ENCODE measurements at places on chromosomes 16 and 17.

DNA sequence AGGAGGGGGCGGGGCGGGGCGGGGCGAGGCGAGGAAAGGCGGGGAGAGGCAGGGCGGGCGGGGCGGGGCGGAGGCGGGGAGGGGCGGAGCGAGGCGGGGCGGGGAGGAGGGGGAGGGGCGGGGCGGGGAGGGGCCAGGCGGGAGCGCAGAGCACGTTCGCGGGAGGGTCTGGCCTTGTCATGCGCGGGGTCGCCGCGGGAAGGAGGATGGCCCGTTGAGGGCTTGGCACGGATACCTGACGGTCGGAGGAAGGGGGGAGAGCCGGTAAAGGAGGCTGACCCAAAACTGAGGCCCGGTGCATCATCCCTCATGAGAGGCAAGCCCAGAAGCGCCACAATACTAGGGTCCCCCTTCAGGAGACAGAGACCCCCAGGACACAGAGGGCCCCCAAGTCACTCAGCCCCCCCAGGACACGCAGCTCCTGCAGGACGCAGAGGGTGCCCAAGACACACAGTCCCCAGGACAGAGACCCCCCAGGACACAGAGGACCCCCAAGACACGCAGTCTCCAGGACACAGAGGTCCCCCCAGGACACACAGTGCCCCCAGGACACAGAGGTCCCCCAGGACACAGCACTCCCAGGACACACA, 593 bp upstream of the WDR45B start:
- DNase-seq = peak; percentile 82

GRCh38 chr17:82101767-82102679, 4.0 kb upstream of the FASN start:
- DNase-seq = no peak

- DNase-seq = no peak
These were observed 15.4 kb upstream of the CCL22 start for GRCh38 chr16:57343221-57343620.

- no peak for DNase-seq
These were observed 267.7 kb downstream of the FTO start for GRCh38 chr16:53971616-53972015.

DNA sequence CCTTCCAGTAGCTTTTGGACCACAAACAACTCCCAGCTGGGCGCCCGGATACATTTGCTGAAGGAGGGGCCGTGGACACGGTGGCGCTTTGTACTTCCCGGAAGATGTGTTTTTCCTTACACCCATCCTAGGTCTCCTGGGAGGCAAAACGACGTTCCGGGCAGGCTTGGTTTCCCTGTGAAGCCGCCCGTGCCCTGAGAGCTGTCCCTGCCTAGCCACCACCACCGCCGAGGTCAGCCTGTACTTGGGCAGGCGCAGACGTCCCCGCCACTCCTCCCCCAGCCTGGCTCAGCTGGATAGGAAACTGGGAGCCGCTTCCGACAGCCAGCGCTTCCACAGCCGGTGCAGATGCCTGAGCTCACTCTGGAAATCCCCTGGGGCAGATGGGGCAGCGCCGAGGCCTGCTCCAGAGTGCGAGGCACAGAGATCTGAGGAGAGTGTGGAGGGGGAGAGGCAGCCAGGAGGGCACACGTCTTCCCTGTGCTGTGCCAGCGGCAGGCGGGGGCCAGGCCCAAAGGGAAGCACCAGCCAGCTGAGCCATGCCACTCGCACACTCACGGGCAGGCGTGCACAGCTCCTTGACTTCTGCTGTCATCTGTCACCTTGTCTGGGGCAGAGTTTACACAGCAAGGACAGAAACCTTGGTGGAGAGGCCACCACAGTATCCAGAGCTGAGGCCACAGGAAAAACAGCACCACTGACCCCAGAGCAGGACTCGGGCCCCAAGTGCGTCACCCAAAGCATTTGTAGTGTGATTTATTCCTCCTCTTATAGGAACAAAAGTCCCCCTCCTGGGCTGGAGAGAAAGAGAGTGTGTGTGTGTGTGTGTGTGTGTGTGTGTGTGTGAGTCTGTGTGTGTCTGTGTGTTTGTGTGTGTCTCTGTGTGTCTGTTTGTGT, 3.0 kb downstream of the RHBDF2 start:
- no peak for DNase-seq

- no peak for DNase-seq
These were observed 177.9 kb downstream of the SEC14L1 start for GRCh38 chr17:77318491-77319210.

DNA sequence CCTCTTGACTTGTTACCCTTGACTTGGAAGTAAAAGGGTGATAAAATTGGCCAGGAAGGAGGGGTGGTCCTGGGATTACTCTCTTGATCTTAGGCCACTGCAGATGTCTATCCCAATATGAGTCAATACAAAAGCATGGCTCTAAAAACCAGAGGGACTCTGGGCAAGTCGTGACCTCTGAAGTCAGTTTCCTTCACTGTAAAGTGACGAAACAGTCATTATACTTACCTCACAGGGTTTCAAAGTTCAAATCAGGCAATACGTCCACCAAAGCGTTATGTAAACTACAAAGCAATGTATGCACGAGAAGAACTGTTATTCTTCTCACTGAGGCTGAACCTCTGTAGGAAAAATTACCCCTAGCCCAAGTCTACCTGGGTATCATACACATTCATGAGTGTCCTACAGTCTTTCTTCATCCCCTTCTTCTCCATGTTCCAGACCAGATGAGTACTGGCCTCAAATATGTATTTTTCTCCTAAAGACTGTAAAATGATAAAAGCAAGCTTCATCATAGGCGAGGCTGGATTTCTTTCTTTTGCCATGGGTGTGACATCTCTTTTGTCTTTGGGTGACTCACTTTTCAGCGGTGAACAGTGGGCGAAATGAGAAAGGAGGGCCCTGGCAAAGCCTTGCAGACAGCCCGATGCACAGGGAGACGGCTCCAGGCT, 34.5 kb upstream of the CLEC18B start:
- no peak for DNase-seq

DNA sequence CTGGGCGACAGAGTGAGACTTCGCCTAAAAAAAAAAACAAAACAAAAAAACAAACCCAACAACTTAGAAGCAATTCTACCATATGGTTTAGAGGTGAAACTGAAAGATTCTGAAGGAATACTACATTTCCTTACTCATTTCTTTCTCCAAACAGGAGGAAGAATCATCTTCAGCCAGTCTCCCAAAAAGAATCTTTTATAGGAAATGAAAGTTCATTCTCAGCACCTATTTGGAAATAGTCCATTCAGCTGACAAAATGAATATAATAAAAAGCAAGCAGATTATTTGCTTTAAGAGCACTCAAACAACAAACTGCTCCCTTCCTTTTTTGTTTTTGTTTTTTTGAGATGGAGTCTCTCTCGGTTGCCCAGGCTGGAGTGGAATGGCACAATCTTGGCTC, 17.7 kb downstream of the GRB2 start:
- no peak for DNase-seq

- peak; percentile 86 for DNase-seq
These were observed at the start of gene ASPHD1 for GRCh38 chr16:29900102-29900887. ASPHD1 (plus strand) TSS chr16:29900488; CDS start chr16:29900972, 484 bp downstream.

DNA sequence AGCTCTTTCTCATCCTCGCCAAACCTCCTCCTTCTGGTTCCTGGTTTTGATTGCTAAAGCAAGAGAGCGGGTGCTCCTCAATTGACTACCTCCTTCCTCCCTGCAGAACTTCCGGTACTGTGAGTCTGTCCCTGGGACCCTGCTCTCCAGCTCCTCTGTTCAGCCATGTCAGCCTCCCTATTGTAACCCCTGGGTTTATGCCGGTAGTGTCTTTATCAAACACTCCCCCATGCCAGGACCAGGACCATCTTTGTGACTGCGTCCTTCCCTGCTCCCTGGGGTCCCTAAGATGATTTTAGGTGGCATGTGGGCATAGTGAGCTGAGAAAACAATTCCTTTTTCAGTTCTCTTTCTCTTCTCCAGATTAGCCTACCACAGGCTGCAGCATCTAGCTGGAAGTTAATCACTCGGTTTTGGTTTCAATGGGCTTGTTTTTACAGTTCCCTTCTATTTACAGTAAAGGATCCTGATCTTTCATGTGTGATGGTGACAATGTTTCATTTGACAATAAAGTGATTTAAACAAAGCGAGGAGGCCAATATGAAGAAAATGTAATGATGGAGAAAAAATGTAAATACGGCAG, 27.7 kb upstream of the IL21R start:
- peak; percentile 56 for DNase-seq

- DNase-seq = no peak
These were observed 375 bp upstream of the KRT32 start for GRCh38 chr17:41467561-41467960.

GRCh38 chr16:80743772-80744171, 60.6 kb downstream of the CDYL2 start:
- DNase-seq = no peak

- no peak for DNase-seq
These were observed 27.6 kb downstream of the HSD17B2 start for GRCh38 chr16:82062645-82063058.

DNA sequence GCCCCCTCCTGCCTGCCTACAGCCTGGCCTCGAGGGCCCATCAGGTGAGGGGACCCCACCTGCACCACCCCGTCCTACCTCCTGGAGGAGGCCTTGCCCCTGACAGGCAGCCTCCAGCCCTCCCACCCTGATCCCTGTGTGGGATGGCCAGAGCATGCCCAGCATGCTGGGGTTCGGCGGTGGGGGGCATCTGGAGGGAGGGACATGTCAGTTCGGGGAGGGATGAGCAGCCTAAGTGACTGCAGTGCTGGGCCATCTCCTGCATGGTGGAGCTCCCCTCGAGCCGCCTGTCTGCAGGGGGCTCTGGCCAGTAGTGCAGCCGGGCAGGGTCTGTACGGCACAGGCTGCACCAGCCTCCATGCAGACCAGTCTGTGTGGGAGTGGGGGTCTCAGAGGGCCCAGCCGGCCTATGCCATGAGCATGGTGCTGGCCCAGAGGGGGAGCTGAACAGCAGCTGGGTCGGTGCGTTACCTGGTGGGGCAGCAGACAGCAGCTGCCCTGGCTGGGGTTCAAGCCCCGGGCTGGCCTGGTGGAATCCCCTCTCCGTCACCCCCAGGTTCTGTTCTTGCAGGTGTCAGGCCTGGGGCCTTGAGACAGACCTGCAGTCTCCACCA, 4.0 kb upstream of the RNPS1 start:
- no peak for DNase-seq

GRCh38 chr16:53950677-53951076, 246.7 kb downstream of the FTO start:
- DNase-seq = no peak

- DNase-seq = no peak
These were observed 23.8 kb upstream of the KCNJ12 start for GRCh38 chr17:21352221-21352980.

DNA sequence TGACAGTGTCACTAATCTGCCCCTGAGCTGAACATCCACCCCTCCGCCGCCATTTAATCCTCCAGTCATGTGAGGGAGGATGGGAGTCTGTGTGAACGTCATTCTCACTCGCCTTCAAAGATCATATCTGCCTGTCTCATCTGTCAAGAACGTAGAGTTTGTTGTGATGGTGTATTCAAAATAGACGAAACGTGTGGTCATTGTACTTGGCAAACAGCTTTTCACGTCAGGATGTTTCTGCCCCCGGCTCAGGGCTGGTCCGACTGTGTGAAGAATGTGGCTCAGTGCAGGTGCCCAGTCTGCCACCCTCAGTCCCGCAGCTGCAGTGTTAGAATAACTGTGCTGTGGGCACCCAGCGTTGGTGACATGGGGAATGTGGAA, 148.0 kb downstream of the KCNJ12 start:
- no peak for DNase-seq

DNA sequence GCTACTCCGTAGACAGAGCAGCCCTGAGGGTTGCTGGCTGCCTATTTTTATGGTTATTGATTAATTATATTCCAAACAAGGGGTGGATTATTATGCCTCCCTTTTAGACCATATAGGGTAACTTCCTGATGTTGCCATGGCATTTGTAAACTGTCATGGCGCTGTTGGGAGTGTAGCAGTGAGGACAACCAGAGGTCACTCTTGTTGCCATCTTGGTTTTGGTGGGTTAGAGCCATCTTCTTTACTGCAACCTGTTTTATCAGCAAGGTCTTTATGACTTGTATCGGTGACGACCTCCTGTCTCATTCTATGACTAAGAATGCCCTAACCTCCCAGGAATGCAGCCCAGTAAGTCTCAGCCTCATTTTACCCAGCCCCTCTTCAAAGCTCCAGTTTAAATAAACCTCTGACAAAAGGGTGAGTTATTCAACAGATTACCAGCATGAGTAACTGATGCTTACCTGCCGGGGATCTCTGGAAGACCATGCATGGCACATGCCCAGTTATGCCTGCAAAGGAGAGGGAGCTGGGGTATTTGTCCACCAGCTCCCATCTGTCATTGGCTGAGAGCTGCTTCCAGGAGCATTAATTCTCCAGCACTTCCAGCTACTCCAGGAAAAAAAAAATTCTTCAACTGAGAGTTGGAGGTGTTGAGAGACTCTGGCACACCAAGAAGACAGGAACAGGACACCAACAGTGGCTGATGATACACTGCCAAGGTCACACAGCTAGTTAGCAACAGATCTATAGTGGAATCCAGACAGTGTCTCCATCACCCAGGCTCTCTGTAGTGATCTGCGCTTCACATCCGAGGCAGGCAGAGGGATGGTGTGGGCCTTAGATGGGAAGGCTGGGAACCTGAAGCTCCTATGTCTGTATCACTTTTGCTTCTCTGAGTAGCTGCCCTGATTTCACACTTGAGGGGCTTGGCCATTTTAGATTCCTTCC, 36.6 kb upstream of the IL21R start:
- DNase-seq = no peak

GRCh38 chr17:80671039-80671824, 126.6 kb downstream of the RPTOR start:
- DNase-seq = no peak

DNA sequence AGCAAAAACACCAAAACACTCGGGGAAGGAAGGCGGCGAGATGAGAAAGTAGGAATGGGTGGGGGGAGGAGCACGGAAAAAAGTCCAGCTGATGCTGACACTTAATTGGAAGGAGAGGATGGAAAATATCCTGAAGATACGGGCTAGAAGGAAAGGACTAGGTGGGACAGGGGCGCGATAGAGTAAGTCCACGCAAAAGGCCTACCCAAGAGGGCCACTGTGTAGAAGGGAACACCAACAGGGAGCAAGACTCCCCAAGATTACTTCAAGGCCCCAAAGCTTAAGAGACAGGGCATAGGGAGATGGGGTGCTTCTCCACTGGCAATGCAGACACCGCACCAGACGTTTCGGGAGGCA, 736 bp downstream of the APPBP2 start:
- no peak for DNase-seq

GRCh38 chr16:77899416-77899815, 111.1 kb downstream of the VAT1L start:
- DNase-seq = no peak

- DNase-seq = no peak
These were observed 5.0 kb upstream of the MAPK3 start for GRCh38 chr16:30127993-30128392.

- peak; percentile 61 for DNase-seq
These were observed 100.6 kb upstream of the ZNF750 start for GRCh38 chr17:82940226-82941020.

DNA sequence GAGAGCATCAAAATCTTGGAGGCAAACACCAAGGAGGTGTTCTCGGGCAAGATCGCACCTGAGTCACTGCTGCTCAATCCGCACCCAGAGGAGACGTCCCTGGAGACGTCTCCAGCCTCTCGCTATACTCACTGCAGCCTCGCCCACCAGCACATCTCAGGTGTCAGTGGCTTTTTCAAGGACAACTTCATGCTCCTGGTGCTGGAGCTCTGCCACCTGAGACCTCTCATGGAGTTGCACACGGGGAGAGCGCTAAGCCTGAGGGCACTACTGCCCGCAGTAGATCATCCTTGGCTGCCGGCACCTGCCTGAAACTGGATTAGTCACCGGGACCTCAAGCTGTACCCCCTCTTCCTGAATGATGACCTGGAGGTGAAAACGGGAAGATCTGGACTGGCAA, 2.6 kb upstream of the MBTPS1 start:
- no peak for DNase-seq
